ENCODE measurements at places on chromosomes 16 and 17. TPM values are rescaled to one million over a fixed set of nuclear protein-coding genes. Genes with fewer than 3 reads are reported as not detected.

The KRTAP4-9 gene
- not detected for total RNA-seq

The MFAP4 gene
- total RNA-seq: 96.7 TPM

The LDHD gene
- 10.2 TPM for total RNA-seq

The TPSAB1 gene
- total RNA-seq: 10.7 TPM

The PPM1E gene
- 0.13 TPM for total RNA-seq

The TOP2A gene
- total RNA-seq: 0.48 TPM

The ZNF469 gene
- 2.5 TPM for total RNA-seq

The GPRC5C gene
- total RNA-seq: 17.9 TPM

The PRR35 gene
- not detected for total RNA-seq

The NPIPA2 gene
- 7.4 TPM for total RNA-seq

The PERCC1 gene
- total RNA-seq: 0.35 TPM

The NLRC3 gene
- total RNA-seq: 1.2 TPM

The NT5M gene
- 2.1 TPM for total RNA-seq

The NGFR gene
- 42.0 TPM for total RNA-seq

The TRIM72 gene
- 0.03 TPM for total RNA-seq

The NLRP1 gene
- total RNA-seq: 23.8 TPM

The SRCIN1 gene
- 10.1 TPM for total RNA-seq

The KRT33B gene
- total RNA-seq: not detected

The P2RX1 gene
- total RNA-seq: 2.3 TPM

The SLC7A6OS gene
- 12.3 TPM for total RNA-seq

The OTOA gene
- 0.48 TPM for total RNA-seq

The KIF18B gene
- total RNA-seq: not detected

The GRB2 gene
- total RNA-seq: 154 TPM

The CEP295NL gene
- 6.5 TPM for total RNA-seq

The BRICD5 gene
- 2.9 TPM for total RNA-seq

The SUMO2 gene
- 265 TPM for total RNA-seq

The SCNN1G gene
- not detected for total RNA-seq

The TEX19 gene
- not detected for total RNA-seq

The UNC13D gene
- 12.8 TPM for total RNA-seq

The HOXB3 gene
- 12.6 TPM for total RNA-seq

The TGFB1I1 gene
- total RNA-seq: 34.7 TPM

The NPW gene
- 0.58 TPM for total RNA-seq

The TOX3 gene
- total RNA-seq: not detected

The MAP3K14 gene
- 8.7 TPM for total RNA-seq

The KCNJ2 gene
- total RNA-seq: 3.2 TPM

The CIITA gene
- 10.0 TPM for total RNA-seq

The RHBDL3 gene
- total RNA-seq: 0.87 TPM

The SLFN12 gene
- total RNA-seq: 17.7 TPM

The GPR139 gene
- not detected for total RNA-seq

The DNAH9 gene
- total RNA-seq: 2.2 TPM

The CLN3 gene
- total RNA-seq: 25.2 TPM

The CTRL gene
- 1.3 TPM for total RNA-seq

The BAIAP2 gene
- 24.6 TPM for total RNA-seq

The DNAAF1 gene
- total RNA-seq: not detected

The MKS1 gene
- 9.6 TPM for total RNA-seq

The TBC1D3I gene
- total RNA-seq: 0.19 TPM
